Right cardiac atrium (tissue), 5 donors: ENCODE measurements at places on chromosomes 12 and 14. TPM values are rescaled to one million over a fixed set of nuclear protein-coding genes. Genes with fewer than 3 reads are reported as not detected.

- no peak for DNase-seq
These were observed 25.8 kb upstream of the LRTM2 start for GRCh38 chr12:1794440-1795090.

- no peak for DNase-seq
These were observed 95.8 kb downstream of the SLC15A4 start for GRCh38 chr12:128727999-128728398.

DNA sequence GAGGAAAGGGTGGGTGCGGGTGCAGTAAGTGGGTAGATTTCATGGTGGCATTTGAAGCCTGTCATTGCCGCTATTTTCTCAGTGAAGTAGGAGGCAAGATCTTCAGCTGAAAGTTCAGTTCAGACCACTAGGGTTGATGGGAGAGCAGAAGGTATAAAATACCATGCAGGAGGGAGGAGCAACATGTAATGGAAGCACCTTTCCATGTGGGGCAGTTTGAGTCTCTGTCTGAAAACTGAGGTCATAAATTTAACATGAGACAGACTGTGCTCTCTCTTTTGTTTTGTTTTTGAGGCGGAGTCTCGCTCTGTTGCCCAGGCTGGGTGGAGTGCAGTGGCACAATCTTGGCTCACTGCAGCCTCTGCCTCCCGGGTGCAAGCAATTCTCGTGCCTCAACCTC lies 22.7 kb downstream of the LRRC74A start:
- no peak for DNase-seq

GRCh38 chr12:127546721-127547505 lies 720.1 kb upstream of the TMEM132C start:
- DNase-seq: no peak

DNA sequence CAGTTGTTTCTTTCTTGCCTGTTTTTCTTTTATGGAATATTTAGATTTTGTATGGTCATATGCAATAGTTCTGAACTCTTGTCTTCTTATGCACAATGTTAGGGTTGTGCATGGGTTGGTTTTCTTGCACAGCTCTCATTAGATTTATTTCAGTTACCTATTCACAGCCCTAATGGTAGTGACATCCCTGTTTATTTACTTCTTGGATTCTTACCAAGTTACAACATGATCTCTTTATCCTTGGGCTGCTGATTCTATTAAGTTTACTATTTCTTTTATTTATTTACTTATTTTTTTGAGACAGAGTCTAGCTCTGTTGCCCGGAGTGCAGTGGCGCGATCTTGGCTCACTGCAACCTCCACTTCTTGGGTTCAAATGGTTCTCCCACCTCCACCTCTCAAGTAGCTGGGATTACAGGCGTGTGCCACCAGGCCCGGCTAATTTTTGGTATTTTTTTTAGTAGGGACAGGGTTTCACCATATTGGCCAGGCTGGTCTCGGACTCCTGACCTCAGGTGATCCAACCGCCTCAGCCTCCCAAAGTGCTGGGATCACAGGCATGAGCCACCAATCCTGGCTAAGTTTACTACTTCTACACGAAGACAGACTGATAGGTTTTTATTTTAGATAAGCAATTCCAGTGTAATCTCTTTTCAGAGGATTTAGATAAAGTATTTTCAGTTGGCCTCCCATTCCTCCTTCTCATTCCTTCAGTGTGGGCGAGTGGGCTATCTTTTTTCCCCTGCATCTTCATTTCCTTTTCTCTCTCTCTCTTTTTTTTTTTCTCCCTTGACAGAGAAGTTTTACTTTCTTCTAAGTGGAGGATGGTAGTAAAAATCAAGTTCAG lies 395.1 kb upstream of the RGS6 start:
- DNase-seq: no peak

The FAM186B gene
- 0.16 TPM for polyA plus RNA-seq

The ARMH4 gene
- polyA plus RNA-seq: 2.1 TPM

The C14orf180 gene
- polyA plus RNA-seq: 153 TPM

The HCAR1 gene
- polyA plus RNA-seq: 0.20 TPM

The ETFBKMT gene
- 3.9 TPM for polyA plus RNA-seq
